ENCODE measurements at places on chromosomes 5 and 9.

- no peak for DNase-seq
Measured at GRCh38 chr9:125397736-125398135, 136.1 kb downstream of the GAPVD1 start.

DNA sequence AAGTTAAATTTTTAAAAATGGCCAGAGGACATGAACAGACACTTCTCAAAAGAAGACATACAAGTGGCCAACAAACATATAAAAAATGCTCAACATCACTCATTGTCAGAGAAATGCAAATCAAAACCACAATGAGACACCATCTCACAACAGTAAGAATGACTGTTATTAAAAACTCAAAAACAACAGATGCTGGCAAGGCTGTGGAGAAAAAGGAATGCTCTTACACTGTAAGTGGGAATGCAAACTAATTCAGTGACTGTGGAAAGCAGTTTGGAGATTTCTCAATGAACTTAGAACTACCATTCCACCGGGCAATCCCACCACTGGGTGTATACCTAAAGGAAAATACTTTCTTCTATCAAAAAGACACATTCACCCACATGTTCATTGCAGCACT lies 168.5 kb upstream of the PIK3R1 start:
- no peak for DNase-seq

GRCh38 chr9:107251756-107252322 lies 31.2 kb upstream of the RAD23B start:
- DNase-seq, result no peak

DNA sequence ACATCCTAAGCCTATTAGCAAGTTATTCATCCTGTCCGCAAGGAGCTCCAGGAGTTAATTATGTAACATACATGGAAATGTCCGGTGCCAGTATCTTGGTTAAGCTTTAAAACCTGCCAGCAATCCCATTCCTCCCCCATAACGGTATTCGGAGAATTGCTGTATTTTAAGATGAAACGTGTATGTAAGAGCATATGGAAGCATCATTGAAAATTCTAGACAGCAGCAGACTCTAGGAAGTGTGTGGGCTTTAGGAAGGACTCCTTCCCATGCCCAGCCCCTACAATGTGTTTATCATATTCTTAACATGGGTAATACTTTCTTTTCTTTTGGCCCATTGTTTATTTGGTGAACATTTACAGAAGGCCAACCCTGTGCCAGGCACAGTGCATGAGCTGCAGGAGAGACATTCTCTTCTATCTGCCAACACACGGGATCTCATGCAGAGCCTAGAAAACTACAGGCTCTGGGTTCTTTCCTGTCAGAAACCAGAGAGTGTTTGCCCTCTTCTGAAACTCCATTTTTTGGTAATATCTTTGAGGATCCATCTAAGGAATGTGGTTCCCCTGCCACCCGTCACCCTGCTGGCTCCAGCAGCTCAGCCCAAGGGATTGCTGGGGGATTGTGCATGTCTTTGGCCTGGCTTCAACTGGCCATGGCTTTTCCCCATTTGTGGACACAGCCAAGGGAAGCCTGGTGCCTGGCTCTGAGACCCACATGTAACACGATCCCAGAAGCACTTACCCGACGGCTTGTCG lies 15.1 kb downstream of the ANGPTL2 start:
- DNase-seq, result no peak

DNA sequence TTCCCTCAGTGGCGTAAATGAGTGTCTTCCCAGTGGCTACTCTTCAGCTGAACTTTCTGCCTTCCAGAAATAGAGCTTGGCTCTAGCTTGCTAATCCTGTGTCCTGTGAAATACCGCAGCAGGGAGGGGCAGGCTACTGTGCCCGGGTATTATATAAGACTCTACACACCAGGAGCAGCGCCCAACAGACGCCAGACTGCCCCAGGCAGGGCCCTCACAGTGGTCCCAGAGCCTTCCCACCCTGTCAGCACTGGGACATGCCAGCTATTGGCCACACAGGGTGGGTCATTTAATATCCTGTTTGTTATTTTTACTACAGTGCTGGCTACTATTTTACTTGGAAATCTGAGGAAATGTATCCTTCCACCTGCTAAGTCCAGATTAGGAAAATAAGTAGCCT lies 121.0 kb downstream of the FEM1C start:
- DNase-seq, result no peak

- DNase-seq, result no peak
Measured at GRCh38 chr9:14412775-14413174, 98.8 kb upstream of the NFIB start.

DNA sequence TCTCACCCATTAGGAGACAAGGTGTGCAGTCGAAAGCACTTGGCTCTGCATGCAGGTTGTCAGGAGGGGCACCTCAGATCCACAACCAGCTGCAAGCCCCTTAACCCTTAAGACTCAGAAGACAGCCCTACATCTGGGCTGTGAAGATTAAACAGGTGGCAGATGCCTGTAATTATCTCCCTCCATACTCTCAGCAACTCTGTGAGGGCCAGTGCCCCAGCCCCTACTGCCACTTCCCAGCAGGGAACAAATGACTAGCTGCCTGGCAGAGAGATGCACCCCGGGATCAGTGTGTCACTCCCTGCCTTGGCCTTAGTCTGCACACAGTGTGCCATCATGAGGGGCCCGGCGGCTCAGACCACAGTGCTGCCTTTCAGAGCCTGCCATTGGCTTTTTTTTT lies 42.0 kb downstream of the CRB2 start:
- DNase-seq, result no peak

DNA sequence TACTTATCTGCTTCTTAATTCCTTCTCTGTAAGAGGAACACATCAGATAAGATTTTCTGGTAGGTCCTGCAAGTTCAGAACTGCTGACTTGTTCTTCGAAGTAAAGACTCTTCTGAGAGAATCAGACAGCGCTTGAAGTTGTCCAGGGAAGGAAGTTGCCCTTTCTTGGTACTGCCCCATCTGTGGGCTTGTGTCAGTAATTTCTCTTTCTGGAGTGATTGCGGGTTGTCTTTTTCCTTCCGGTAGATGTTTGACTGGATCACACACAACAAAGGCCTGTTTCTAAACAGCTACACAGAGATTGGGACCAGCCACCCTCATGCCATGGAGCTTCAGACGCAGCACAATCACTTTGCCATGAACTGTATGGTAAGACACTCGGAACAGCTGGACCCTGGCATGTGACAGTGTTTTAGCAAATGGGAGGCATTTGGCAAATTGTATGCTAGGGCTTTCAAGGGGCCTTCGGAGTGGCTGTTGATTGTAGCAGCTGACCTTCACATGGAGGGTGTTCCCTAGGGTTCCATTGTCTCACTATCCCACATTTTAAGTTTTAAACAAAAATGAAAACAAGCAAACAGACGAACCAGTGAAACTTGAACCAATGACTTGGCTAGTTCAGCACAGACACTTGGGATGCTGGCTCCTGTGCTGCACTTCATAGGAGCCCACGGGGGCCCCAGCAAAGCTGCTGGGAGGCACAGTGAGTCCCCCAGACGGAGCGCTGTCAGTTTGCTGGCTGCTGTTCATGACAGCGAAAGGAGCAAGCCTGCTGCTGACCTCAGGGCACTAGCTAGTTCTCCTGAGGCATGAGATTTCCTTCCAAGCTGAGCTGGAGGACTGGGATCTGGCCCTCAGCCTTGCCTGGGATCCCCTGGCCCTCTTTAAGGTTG lies 149.9 kb downstream of the TRIO start:
- DNase-seq, result no peak

DNA sequence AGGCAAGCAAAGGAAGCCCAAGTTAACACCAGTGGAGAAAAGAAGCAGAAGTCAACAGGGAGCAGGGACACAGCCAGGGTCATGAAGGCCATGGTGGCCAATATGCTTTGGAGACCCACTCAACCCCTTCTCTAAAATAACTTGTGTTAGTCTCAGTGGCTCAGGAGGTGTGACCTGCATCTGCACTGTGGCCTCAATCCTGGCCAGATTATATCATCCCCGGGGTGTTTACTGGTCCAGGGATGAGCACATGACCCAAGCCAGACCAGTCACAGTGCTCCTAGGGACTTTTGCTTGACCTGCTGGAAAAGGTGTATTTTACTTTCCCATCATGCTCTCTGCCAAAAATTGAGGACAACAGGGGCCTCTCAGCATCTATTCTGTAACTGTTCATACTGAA lies 105.2 kb downstream of the DPYSL3 start:
- DNase-seq, result no peak

GRCh38 chr5:88045165-88045564 lies 223.5 kb downstream of the TMEM161B start:
- no peak for DNase-seq

DNA sequence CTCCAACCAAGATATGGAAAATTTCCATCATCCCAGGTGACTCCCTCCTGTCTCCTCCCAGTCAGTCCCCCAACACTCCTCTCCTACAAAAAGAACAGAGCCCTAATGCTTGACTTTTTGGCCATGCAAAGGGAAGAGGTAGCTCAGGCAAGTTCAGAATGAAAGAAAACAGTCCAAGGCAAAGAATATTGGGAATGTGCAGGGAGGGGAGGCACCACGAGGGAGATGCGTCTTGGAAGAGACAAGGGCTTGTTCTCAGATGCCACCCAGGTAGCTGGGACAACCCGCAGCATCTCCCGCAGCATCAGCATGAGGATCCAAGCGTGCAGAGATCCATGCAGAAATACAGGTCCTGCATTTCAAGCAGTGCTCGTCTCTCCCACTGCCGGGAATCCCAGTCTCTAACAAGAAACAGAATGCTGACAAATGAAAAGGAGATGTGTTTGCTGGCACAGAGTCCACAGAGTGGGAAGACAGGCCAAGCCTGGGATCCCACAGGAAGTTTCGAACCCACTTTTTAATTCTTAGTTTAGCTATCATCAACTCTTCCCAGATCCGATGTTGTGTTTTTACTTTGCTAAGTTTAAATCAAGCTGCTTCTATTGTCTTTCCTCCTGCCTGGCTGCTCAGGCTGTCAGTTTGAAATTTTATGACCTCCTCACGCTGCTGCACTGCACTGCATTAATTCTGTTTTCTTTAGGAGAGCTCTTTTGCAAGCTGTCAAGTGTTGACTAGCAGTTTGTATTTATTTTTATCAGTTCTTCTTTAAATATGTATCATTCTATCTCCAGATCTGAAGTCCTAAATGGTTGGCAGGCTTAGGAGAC lies 86.8 kb upstream of the OSMR start:
- no peak for DNase-seq

- no peak for DNase-seq
Measured at GRCh38 chr5:6435356-6435755, 13.3 kb upstream of the UBE2QL1 start.

DNA sequence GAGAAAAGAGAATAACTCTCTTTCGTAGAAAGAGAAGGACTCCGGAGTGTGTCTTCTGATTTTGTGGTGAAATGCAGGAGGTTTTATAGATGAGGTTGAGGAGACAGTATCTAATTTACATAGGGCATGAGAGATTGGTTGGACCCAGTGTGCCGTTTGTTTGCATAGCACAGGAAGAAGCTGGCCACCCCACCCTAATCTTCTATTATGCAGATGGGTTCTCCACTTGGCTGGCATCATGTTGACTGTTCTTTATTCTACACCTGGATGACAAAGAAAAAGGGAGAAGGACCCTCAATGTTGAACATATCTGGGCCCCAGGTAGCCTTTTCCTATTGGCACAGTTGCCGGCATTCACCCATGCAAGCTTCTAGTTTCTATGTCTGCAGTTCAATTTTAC lies 23.2 kb upstream of the MINAR2 start:
- no peak for DNase-seq

DNA sequence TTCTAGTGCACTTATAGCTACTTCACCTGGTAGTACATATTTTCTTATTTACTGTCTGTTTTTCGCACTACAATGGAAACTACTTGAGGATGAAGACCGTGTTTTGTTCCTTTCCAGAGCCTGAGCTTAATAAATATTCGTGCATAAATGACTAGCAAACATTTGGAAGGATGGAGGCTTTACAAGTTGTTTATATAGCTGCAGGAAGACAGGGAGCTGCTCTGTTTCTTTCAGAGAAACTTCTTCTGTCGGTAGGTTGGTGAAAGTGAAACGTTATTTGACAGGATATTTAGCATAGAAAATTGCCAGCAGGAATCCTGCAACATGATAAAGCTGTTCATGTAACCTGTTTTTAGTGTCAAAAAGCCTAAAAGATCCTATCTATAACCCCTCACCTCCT lies 210.6 kb downstream of the PCSK5 start:
- DNase-seq, result no peak

DNA sequence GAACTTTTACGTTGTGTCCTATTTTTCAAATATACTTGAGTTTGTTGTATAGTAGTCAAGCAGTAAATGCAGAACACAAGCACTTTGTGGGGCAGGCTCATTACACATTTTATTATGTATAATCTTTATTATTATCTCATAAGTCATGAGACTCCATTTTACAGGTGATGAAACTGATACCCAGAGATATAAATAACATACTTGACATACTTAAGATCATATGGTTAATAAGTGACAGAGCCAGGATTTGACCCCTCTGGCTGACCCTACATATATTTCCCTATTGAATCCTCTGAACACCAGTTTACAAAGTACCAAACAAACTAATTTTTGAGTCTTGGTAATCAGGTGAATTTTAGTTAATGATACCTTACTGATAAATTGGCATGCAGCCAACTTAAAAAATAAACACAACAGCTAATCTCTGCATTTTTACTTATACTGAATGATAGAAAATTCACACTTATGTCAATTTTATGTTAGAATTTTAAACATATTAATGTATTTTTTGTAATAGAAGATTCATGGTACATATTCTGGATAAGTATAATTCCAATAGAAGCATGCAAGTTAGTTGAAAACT lies 305.0 kb upstream of the MEF2C start:
- DNase-seq, result no peak

DNA sequence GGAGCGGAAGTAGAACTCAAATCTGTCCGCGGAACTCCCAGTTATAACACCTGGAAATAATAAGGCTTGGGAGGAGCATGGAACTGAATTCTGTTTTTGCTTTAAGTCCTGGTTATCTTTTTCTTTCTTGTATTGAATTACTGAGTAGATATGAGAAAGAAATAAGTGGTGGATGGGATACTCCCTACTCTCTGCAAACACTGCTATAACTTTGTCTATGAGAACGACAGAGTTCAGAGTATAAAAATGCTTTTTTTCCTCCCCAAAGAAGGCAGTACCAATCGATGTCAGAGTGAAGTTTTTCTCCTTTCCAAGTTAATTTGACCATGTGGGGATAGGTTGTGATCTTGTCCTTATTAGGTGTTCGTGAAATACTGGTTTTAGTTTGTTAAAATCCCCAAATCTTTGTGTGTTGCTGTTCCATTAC lies 1.2 kb downstream of the RIC1 start:
- no peak for DNase-seq

- DNase-seq, result no peak
Measured at GRCh38 chr5:82164977-82165713, 113.0 kb downstream of the RPS23 start.

DNA sequence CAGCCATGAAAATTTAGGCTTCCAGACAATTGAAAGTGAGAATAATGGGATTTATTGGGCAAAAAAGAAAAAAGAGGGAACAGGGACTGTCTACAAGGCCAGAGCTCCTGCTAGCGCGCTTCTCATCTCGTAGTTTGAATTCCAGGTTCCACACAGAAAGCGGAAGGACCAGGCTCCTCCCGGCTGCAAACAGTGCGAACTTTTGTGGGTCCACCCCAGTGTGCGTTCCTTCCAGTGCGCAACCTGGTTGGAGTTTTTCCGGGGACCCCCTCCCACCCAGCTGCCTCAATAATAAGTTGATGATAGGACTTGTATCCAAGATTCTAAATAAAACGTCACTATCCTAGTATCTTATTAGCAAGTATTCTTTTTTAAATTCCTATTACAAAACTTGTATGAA lies 467.7 kb upstream of the TUSC1 start:
- DNase-seq, result no peak
